Activated gamma-delta T cell treated with Interleukin-2 at 50 U/mL for 16 hours (primary cell): ENCODE measurements at places on chromosomes 1 and 21.

GRCh38 chr1:153506386-153506785 lies 29.4 kb downstream of the S100A6 start:
- no peak for DNase-seq

DNA sequence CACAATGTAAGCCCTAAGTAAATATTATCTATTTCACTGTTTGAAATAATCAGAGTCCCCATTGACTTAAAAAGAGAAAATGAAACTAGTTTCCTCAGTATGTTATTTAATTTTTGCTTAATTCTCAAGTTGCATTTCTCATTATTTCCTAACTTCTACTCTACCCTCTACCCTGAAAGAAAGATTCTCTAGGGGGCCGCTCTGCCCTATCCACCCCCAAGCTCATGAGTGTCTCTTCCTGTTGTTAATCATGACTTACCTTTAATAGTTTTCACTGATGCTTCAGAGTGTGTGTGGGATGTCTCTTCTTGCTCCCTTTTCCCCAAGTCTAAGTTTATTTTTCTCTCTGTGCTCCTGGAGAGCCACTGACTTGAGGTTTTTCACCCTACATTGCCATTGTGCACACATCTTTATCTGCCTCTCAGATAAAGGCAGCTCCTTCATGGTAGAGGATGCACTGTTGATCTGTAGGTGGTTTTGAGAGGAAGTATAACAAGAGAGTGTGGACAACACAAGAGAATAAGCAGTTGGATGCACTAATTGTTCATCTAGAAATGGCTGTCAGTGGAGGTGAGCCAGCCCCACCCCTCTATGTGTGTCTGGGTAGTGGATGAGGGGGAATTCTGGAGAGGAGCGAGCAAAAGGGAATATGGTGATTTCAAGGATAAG lies 261.7 kb downstream of the CHRM3 start:
- no peak for DNase-seq

DNA sequence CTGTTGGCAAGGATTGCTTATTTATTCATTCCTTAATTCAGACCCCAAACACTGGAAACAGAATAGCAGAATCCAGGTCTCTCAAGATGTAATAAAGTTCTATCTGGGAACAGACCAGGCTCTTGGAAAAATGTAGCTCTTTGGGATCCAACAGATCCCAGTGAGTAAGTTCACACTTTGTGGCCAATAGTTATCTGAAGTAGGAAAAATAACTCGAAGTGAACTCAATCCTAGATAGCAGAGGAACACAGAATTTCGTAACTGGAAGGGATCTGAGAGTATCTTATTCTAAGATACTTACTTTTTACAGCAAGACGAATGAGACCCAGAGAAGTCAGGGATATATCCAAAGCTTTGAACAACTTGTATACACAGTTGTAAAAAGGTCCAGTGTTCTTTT lies 150.7 kb upstream of the CD34 start:
- DNase-seq: no peak

DNA sequence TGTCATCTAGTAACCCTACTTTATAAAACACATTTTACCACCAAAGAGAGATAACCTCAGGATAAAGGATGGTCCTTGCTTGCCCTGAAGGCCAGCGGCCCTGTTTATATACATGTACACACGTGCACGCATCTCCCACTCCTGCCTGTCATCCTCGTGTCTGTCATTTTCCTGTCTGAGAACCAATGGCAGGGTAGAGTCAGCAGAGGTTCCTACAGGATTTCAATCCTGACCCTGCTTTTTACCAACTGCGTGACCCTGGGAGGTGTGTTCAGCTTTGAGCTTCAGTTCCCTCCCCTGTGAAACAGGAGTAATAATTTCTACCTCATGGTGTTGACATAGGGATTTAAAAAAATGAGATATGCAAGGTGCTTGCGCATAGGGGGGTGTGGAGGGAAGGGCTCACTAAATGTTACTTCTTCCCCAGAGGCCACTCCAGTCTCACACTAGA lies 12.3 kb upstream of the RASSF5 start:
- no peak for DNase-seq

- no peak for DNase-seq
Measured at GRCh38 chr21:46056450-46056903, 41.4 kb upstream of the COL6A2 start.
